ENCODE measurements at places on chromosomes 6 and 20. TPM values are rescaled to one million over a fixed set of nuclear protein-coding genes. Genes with fewer than 3 reads are reported as not detected.

Gene DEFB124
- total RNA-seq: not detected

Gene CENPB
- total RNA-seq: 55.4 TPM

Gene SULF2
- 9.4 TPM for total RNA-seq

Gene SYCP2
- total RNA-seq: 4.1 TPM

Gene DAAM2
- total RNA-seq: 14.0 TPM

Gene TNXB
- total RNA-seq: 2.5 TPM

Gene SLC17A9
- total RNA-seq: 0.16 TPM

Gene SOBP
- 56.9 TPM for total RNA-seq

Gene ECT2L
- total RNA-seq: 0.31 TPM

Gene MTG2
- 14.8 TPM for total RNA-seq

Gene OR2J3
- total RNA-seq: not detected

Gene TTBK1
- 13.1 TPM for total RNA-seq

Gene HMGCLL1
- 70.0 TPM for total RNA-seq

Gene ADGB
- 0.94 TPM for total RNA-seq

Gene BPIFB1
- not detected for total RNA-seq

Gene ADTRP
- 2.5 TPM for total RNA-seq

Gene MEA1
- total RNA-seq: 27.8 TPM

Gene SEMG1
- not detected for total RNA-seq

Gene EFCAB8
- total RNA-seq: not detected
